ENCODE measurements at places on chromosomes 16 and 17.

DNA sequence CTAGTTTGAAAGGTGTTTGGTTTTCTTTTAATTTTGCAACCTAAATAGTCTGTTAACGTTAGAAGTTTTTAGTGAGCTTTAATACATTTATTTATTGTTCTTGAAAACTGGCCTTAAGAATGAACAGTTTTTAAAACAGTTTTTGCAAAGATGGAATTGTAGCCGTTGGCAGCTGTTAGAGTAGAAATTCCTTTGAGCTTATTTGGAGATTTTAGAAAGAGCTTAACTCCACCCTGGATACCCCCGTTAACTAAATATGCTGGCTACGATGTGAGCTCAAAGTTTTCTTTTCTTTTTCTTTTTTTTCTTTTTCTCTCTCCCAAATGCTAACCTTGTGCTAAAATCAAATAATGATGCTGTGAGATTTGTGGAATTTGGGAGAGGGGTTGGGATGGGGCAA is 75.2 kb downstream of the COX10 start:
- no peak for DNase-seq

GRCh38 chr16:1579214-1579613 is 32.7 kb downstream of the IFT140 start:
- DNase-seq, result no peak

GRCh38 chr17:3998436-3998835 is 34.2 kb upstream of the ATP2A3 start:
- DNase-seq, result no peak

DNA sequence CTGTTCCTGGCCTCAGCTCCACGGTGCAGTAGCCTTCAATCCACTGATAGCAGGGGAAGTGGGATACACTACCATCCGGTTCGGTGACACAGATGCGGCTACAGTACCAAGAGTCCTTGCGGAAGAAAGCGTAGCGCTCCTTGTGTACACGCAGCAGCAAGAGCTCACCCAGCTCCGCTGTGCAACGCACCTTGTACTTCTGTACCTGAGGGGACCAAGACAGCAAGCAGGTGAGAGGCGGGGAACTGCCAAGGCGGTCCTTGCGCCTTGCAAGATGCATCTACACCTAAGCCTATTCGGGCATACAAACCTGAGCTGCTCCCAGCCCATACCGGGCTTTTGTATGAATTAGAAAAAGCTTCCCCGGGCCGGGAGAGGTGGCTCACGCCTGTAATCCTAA is 1.5 kb downstream of the ALOXE3 start:
- DNase-seq, result no peak

DNA sequence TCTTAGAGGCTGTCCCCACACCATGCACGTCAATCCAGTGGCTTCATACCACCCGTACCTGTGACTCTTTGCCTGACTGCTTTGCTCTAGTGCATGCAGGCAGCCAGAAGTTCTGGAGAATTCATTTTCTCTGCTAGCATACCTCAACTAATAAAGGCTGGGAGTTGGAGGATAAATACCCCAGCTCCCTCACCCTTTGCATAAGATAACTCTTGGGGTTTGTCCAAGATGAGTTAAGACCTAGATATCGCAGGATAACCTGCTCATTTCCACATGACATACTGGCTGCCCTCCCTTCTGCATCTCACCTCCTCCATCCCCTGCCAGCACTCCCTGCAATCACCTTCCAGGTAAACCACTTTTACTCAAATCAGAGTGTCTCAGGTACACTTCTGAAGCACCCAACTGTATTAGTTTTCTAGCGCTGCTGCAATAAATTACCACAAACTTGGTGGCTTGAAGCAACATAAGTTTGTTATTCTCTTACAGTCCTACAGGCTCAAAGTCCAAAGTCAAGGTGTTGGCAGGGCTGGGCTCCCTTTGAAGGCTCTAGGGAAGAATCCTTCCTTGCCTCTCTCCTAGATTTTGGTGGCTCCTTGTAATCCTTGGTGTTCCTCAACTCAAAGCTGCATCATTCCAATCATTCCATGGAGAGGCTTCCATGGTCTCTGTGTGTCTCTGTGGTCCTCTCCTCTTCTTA is 146.8 kb downstream of the CRLF3 start:
- no peak for DNase-seq

DNA sequence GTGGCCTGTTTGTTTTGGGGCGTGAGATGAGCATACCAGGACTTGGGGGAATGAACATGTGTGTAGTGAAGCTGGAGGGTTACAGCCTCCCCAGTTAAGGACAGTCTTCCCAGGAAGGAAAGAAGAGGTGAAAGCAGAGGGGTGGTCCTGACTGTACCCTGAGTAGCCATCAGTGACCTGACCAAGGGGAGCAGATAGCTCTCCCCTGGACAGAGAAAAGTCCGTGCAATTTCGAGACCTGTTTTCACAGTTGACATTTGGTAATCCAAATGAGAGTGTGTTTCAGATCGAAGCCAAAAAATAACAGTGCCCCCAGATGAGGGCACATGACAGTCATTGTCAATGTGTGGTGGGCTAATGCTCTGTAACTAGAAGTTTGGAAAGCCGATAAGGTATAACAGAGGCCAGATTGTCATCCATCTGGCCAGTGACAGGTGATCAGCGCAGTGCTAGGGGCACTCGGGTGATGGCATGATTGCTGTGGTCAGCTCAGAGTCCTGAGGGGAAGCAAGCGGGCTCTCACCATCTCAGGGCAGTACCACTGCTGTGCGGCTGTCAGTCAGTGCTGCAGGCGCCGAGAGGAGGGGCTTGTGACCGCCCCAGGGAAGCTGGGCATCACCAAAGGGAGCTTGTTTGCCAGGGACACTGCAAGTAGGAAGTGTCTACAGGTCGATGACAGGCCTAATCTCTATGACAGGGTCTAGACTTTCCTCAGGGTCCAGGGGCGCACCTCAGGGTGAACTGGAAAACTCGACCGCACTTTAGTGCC is 1.1 kb upstream of the NME2 start:
- no peak for DNase-seq

GRCh38 chr17:74752415-74752814 is 4.0 kb downstream of the NHERF1 start:
- no peak for DNase-seq

GRCh38 chr17:13749891-13750235 is 148.1 kb upstream of the HS3ST3A1 start:
- DNase-seq, result no peak

GRCh38 chr17:76138234-76138895 is 2.7 kb downstream of the FOXJ1 start:
- no peak for DNase-seq

DNA sequence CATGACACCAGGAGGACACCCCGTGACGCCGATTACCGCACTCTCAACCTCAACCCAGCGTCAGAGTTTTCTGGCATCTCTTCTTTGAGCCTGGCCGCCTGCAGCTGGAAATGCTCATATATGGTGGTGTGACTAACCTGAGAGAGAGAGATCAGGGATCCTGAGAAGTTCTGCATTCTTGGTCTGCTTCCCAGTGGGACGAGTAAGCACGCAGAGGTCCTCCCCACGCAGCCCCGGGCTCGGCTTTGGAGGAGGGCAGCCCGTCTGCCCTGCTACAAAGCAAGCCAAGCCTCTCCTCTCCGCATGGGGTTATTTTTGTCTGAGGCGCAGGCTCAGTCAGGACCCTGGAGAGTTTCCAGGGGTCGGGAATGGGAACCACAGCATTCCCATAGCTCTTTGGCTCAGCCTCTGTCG is 16.5 kb downstream of the CRISPLD2 start:
- peak; percentile 80 for DNase-seq

DNA sequence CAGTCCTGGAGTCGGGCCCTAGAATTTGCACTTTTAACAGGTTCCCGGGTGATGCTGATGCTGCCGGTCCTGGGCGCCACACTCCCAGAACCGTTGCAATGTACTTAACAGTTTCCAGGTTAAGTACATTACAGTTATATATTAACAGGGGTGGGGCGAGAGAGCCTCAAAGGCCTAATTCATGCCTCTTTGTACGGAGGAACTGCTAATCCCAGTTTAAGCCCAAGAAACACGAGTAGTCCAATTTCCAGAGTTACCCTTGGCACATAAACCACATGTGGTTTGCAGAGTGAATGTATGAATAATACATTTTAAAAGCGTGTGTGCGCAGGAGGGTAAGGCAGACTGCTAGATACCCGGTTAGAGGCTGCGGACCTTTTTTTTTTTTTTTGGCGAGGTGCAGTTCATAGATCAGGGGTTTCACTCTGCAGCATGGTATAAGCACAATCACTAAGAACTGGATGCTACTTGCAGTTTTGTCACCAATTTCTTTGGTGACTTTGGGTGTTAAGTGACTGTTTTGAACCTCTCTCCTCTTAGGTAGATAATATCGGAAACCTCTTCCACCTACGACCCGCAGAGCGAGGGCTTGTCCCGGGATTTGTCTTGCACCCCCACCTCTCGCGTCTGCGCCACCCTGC is 713 bp downstream of the COX11 start:
- DNase-seq, result no peak

- DNase-seq, result no peak
Measured at GRCh38 chr16:8554881-8555280, 35.4 kb downstream of the TMEM114 start.

GRCh38 chr17:11356371-11356770 is 115.4 kb downstream of the SHISA6 start:
- DNase-seq, result no peak

DNA sequence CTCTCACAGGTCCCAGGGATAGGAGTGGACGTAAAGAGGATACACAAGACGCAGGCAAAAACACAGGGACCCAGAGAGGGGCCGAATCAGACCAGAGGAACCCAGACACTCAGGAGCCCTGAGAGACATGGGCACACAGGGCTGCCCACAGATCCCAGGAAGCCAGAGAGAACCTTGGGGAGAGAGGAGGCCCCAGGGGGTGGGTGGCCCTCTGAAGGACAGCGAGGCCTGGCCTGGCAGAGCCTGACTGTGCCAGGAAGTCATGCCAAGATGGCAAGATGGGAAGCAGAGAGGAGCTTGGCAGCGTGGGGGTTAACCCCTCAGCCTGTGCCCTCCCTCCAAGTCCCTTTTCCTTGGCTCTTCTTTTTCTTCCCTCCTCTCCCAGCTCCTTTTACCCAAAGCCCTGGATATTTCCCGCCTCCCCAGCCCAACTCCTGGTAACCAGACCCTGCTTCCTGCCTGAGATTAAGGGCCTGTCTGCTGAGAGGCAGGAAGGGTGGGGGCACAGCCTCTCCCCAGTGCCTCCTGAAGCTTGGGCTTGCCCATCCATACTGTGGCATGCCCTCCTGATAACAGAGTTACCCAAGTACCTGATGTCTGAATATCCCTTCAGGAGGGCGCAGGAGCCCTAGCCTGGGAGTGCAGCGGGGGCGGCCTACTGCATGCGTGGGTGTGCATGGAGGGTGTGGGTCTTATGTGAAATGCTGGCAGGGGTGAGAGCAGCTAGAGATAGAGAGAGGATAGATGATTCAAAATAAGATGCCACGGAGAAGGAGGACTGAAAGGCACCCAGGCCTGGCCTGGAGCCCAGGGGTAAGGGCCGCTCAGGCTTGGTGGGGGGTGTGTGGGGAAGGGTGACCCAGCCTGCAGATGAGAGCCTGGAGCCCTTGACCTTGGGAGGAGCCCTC is 6.0 kb upstream of the TBX21 start:
- no peak for DNase-seq

GRCh38 chr17:15886221-15886620 is 58.7 kb upstream of the ADORA2B start:
- DNase-seq, result no peak

- DNase-seq, result no peak
Measured at GRCh38 chr17:65902155-65902554, 289.8 kb downstream of the CEP112 start.

- no peak for DNase-seq
Measured at GRCh38 chr16:82386761-82387160, 216.7 kb upstream of the MPHOSPH6 start.

DNA sequence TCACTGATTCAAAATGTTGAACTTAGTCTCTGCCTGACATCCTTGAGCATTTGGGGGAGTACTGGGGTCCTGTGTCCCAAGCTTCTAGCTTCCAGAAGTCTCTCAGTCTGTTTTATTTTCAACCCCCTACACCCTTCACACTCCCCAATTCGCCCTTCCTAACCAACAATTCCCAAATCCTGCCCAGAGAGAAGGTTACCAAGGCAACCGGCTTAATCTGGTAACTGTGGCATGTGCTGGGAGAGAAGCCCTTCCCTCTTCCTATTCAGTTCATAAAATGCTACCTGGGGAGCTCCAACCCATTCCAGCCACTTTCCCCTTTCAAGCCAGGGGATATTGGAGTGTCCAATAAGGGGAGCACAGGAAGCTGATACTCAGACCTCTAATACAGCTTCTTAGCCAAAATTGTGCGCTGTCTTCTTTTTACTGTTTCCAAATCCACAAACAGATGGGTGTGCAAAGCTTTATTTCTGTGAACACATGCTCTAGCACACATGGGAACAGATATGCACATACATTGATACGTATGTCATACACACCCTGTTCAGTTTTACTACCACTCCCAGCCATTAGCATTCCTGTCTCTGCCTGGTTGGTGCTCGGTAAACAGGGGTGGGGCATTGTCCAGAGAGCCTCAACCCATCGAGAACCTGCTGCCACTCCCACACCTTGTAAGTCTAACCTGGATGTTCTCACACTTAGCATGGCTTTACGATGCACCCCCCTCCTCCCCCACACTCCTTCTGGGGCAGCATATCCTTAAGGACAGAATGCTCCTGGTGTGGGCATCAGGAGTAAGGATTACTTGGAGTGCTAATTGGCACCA is 1.1 kb upstream of the RAPGEFL1 start:
- DNase-seq, result no peak

- DNase-seq, result no peak
Measured at GRCh38 chr17:9181640-9182039, 160.3 kb downstream of the NTN1 start.

DNA sequence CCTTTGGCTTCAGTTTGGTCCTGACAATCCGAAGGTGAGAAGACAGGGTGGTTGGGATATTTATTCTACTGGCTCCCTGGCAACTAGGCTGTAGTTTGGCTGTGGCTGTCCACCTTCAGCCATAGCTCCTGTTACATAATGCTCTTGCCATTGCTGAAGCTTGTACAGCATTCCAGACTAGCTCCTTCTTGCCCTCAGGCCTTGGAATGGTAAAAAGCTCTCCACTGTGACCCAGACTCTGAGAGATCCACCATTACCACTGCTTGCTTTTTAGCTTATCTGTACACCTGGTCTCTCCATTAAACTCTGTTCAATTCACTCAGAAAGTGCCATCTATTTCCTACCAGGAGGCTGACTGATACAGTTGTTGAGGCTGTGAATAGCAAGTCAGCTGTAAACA is 231.8 kb upstream of the MON1B start:
- no peak for DNase-seq

DNA sequence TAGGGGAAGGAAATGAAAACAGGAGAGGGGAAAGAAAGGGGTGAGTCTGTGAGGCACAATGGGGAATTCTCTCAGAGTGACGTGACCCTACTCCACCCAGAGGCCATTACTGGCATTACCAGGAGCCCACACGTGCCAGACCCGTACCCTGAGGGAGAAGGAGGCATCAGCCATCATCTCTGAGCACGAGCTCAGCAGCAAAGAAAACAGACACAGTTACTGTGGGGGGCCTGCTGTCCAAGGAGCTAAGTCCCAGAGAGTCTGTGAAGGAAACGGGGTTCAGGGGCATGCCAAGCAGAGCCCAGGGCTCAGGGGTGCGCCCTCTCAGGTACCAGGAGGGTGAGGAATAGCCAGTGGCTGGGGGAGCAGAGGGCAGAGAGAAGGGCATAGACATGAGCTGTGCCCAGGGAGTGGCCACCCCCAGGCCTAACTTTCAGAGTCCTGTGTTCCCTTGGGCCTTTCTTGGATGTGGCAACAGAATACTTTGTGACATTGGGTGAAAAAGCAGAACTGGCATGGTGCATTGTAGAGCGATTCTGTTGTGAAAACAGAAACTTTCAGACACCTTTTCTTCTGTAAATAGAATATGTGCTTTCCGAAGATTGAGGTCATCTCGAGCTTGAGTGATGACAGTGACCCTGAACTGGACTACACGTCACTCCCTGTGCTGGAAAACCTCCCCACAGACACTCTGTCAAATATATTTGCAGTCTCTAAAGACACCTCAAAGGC is 11.3 kb downstream of the TAF1C start:
- DNase-seq, result no peak
